ENCODE measurements at places on chromosomes 6 and 20. TPM values are rescaled to one million over a fixed set of nuclear protein-coding genes. Genes with fewer than 3 reads are reported as not detected.

The SEC63 gene
- total RNA-seq = 21.8 TPM

The JPH2 gene
- 3.2 TPM for total RNA-seq

The VSTM2L gene
- 11.0 TPM for total RNA-seq

The NCOA7 gene
- 11.1 TPM for total RNA-seq

The SLC22A1 gene
- 1.7 TPM for total RNA-seq

The TRIM40 gene
- not detected for total RNA-seq
